ENCODE measurements at places on chromosomes 2 and 18.

- DNase-seq = no peak
These were observed 1.6 kb upstream of the CEP192 start for GRCh38 chr18:12989397-12990122.

DNA sequence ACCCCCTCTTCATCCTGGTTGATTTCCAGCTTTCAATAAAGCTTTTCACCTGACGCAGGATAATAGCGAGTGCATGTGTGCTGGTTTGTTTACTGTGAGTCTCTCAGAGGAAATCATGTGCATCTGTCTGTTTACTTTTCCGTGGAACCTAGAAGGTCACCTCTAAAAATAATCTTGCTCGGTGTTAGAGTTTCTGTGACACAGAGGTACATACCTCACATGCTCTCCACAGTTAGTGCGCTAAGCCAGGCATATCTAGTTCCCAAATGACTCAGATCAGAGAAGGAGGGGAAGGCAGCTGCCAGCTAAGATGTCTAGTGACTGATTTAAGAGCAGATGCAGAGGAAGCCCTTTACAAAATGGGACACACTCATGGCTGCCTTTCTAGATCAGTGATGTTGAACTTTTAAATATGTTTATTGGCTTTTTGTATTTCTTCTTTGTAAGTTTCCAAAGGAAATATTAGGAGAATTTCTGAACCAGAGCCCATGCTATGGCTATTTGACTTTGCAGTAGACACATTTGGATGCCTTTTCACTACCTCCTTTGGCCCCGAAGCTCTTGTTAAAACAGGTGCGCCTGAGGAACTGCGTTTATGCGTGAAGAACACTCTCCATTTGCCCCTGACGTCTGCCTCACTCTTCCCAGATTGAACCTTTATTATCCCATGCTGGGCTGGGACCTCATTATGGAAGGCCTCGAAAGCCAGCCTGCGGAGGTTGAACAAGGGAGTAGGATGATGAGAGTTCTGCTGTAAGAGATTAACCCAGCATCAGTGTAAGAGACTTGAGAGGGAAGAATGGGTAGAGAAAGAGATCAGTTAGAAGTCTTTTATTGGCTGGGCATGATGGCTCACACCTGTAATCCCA, 145.6 kb downstream of the FAM161A start:
- no peak for DNase-seq

GRCh38 chr2:115483666-115484065, 1041.2 kb downstream of the DPP10 start:
- DNase-seq = no peak

DNA sequence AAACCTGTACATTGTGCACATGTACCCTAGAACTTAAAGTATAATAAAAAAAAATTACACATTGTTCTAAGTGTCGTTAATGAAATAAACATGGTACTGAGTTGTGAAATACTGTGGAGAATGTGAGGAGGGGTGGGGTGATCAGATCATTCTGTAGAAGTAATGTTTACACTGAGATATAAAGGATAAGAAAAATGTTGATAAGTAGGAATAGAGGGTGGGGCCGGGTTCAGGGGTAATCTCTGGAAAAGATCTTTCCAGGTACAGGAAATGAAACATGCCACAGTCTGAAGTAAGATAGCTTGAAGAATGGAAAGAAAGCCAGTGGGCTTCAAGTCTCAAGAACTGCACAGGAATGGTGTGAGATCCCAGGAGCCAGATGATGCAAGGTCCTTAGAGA, 1482.4 kb downstream of the LRP1B start:
- no peak for DNase-seq

DNA sequence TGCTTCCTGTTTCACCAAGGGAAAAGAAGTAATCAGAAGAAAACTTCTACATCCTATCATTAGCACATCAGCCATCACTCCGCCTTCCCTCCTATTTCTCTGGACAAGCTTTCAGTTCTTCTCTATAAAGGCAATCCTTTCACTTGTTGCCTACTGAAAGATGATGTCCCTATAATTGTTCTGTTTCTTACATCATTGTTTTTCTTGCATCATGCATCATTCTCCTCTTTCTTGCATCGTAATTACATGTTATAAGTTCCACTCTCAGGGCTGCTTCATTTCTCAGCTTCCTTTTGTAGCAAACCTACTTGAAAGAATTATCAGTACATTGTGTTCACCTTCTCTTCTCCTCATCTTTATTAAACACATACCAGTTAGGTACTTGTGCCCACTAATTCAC, 7.2 kb downstream of the SLC30A6 start:
- DNase-seq = no peak

DNA sequence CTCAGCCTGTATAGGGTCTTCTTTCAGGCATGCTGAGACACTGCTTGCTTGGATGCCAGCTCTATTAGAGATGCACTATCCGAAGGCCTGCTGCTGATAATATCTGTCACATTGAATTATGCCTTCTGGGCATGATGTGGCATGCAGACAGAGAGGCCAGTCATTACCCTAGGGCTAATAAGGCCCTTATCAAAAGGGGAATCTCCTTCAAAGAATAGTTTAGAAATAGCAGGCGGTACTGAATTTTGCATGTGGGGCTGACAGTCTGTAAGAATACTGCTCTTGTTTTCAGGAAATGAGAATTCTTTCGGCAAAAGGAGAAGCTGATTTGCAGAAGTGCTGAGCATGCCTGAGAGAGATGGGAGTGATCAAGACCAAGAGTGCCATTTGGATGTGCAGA, 13.1 kb upstream of the LHCGR start:
- DNase-seq = no peak

- no peak for DNase-seq
These were observed 287.6 kb downstream of the PHLPP1 start for GRCh38 chr18:63002803-63003445.

- no peak for DNase-seq
These were observed 150.2 kb downstream of the FSHR start for GRCh38 chr2:49004036-49004626.

DNA sequence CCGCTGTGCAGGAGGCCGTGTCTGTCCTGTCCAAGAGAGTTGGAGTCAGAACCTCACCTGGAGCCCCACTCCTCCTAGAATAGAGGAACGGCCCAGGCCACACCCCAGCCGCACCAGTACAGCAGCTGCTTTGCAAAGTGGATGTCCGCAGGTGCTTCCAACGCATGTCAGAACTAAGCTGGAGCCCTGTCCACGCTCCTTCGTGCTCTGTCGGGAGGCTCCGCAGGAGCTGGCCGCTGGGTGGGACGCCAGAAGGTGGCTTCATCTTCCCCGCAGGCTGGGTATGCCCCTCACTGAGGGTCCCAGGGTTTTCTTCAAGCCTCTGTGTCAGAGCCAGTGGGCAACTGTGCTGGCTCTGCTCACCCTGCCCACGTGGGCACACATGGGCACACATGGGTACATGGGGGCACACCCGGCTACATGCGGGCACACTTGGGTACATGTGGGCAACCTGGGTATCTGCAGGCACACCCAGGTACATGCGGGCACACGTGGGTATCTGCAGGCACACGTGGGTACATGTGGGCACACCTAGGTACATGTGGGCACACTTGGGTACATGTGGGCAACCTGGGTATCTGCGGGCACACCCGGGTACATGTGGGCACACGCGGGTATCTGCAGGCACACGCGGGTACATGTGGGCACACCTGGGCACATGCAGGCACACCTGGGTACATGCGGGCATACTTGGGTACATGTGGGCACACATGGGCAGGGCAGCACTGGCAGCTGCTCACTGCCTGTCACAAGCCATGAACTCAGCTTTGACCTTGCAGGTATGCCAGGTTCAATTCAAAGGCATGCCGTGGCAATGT, 67.1 kb upstream of the CTDP1 start:
- DNase-seq = no peak

DNA sequence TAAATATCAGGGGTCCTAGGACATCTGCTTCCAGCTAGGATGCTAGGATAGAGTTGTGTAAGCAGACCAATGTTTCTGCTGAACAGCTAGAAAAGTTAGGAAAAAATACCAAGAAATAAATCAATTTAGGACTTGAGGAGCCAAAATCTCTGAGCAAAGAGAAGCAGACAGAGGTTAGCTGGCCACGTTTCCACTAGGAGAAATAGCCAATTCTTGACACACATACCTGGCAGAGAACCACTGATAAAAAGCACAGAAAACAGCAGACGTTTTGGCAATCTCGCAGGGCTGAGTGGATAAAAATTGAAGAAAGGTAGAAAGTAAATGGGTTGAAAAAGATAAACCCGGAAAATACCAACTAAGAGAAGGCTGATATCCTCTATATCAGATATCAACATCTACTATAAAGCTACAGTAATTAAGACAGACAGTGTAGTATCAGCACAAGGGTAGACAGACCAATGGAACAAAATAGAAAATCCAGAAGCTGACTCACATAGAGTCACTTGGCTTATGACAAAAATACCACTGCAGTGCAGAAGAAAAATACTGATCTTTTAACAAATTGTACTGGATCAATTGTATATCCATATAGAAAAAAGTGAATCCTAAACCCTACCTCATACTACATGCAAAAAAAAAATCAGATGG, 306.1 kb upstream of the KLHL29 start:
- no peak for DNase-seq

- DNase-seq = no peak
These were observed 49.9 kb upstream of the DAPL1 start for GRCh38 chr2:158745067-158745865.

DNA sequence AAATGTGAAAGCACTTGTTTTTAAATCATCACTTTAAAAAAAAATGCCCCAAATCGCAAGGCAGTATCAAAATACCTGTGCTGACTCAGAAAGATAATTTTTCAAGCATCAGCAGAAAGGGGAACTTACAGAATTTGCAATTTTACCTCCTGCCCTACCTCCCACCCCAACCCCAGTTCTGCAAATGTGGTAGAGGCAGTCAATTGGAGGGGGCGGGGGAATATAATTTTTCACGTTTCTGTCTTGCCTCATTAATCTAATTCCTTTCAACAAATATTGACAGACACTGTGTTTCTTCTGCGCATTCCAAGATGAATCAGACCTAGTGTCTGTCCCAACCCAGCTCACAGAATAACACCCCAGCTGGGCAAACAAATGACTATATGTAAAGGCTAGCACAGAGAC, 76.8 kb downstream of the ALPK2 start:
- DNase-seq = no peak

DNA sequence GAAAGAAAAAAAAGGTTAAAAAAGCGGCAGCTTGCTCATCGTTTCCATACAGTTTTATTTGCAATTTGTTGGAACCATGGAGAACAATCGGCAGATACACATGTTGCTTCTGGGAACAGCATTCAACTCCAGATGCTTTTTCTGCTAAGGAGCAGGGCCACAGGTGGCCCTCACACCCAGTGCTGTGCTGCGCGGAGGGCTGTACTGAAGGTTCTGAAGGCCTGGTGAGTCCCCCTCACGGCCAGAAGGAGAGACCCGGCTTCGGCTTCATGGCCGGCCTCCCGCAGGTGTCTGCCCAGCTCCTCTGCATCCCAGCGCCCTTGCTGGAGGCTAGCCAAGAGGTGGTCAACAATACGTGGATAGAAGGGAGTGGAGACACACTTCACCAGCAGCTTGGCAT, 394.3 kb downstream of the NBAS start:
- no peak for DNase-seq

Measured in stimulated activated CD8-positive, alpha-beta memory T cell treated with anti-CD3 and anti-CD28 coated beads, Interleukin-7, amount 100 ng/mL, for 1 hour (primary cell).